CD8-positive, alpha-beta memory T cell (primary cell): ENCODE measurements at places on chromosomes 1 and 21.

DNA sequence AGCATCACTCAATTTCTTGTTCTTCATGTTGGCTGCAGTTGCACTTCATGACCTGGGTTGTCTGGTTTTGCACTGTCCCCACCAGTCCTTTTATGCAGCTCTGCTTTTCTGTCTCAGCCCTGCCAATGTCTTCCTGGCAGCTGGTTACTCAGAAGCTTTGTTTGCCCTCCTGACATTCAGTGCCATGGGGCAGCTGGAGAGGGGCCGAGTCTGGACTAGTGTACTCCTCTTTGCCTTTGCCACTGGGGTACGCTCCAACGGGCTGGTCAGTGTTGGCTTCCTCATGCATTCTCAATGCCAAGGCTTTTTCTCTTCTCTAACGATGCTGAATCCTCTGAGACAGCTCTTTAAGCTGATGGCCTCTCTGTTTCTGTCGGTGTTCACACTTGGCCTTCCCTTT, 6.6 kb downstream of the PIGV start:
- H3K36me3 ChIP-seq: peaks cover 13% of the 10 kb centered on the region
- peaks cover 30% of the 10 kb centered on the region for H3K4me1 ChIP-seq
- no peaks in the 10 kb centered on the region for H3K27me3 ChIP-seq
- H3K27ac ChIP-seq: no peak overlapping the region

DNA sequence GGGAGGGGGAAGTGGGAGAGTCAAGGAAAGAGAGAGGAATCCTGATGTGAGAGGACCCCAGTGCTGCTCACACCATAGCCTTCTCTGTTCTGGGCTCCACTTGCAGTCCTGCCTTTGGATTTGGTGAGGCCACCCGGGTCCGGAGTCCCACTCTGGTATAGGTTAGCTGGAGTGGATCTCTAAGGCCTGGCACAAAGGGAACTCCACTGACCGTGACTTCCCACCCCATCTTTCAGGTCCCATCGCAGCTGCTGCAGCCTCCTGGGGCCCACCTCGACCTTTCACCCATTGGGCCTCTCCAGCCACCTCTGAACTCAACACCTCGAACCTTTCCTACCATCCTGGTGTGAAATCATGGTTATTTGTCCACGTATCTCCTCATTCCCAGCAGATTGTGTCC, 324.4 kb downstream of the MATN1 start:
- no peak overlapping the region for H3K4me3 ChIP-seq
- no peaks in the 10 kb centered on the region for H3K27me3 ChIP-seq
- H3K27ac ChIP-seq: no peak overlapping the region
- H3K4me1 ChIP-seq: no peaks in the 10 kb centered on the region
- DNase-seq: no peak
- no peaks in the 10 kb centered on the region for H3K36me3 ChIP-seq

DNA sequence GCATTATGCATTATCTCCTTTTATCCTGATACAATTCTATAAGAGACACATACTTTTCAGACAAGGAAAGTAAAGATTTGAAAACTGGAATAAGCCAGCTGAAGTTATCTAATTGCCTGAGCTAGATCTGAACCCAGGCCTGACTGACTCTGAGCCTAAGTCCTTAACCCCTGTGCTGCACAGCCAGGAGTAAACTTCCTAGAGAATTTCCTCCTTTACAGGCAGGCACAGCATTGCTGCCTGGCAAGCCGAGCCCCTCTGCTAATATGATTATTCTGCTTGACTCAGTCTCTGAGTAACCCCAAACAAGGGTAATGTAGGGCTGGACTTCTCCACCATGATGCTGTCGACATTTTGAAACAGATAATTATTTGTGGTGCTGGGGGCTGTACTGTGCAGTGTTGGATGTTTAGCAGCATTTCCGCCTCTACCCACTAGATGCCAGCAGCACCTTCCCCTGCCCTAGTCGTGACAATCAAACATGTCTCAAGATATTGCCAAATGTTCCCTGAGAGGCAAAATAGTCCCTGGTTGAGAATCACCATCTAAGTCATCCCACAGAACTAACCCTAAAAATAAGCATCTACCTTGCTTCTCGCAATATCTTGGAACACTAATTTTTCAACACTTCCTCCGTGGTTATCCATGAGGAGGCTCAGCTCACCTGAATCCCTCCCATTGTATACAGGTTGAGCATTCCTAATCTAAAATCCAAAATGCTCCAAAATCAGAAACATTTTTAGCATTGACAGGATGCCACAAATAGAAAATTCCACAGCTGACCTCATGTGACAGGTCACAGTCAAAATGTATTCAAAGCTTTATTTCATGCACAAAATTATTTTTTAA, 18.5 kb downstream of the CAMK1G start:
- peaks cover 4% of the 10 kb centered on the region for H3K27me3 ChIP-seq
- H3K27ac ChIP-seq: no peak overlapping the region
- no peaks in the 10 kb centered on the region for H3K4me1 ChIP-seq
- no peak for DNase-seq
- no peaks in the 10 kb centered on the region for H3K36me3 ChIP-seq

- H3K4me3 ChIP-seq: no peak overlapping the region
- H3K36me3 ChIP-seq: no peaks in the 10 kb centered on the region
- no peaks in the 10 kb centered on the region for H3K4me1 ChIP-seq
- H3K27me3 ChIP-seq: no peaks in the 10 kb centered on the region
- no peak overlapping the region for H3K27ac ChIP-seq
- no peak for DNase-seq
Measured at GRCh38 chr1:196734460-196734859, 40.2 kb upstream of the CFHR3 start.

- no peaks in the 10 kb centered on the region for H3K36me3 ChIP-seq
- H3K27ac ChIP-seq: no peak overlapping the region
- H3K4me1 ChIP-seq: no peaks in the 10 kb centered on the region
- no peak for DNase-seq
- H3K27me3 ChIP-seq: peaks cover 6% of the 10 kb centered on the region
Measured at GRCh38 chr1:44453798-44454349, 48.8 kb downstream of the RNF220 start.
